AG04449 (cell line): ENCODE measurements at places on chromosomes 2 and 18.

- DNase-seq = no peak
Observed at GRCh38 chr2:28930205-28930604, 35.7 kb downstream of the WDR43 start.

DNA sequence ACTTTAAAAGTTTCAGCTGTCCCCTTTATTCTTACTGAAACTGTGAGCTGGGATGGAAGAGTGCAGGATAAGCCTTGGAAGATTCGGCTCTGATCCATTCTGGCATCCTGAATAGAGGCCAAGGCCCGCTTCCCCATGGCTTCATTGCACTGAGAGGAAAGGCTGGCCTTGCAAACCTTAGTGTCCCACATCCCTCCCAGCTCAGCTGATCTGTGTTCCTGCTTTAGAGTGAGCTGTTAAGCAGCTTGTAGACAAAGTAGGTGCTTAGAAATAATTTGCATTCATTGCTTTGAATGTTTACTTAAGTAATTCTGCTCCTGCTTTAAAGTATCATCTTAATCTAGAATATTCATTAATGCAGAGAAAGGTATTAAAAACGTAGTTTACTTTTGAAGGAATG is 169.6 kb upstream of the BOD1L2 start:
- no peak for DNase-seq

- no peak for DNase-seq
Observed at GRCh38 chr2:230583581-230583980, 129.1 kb upstream of the CAB39 start.

DNA sequence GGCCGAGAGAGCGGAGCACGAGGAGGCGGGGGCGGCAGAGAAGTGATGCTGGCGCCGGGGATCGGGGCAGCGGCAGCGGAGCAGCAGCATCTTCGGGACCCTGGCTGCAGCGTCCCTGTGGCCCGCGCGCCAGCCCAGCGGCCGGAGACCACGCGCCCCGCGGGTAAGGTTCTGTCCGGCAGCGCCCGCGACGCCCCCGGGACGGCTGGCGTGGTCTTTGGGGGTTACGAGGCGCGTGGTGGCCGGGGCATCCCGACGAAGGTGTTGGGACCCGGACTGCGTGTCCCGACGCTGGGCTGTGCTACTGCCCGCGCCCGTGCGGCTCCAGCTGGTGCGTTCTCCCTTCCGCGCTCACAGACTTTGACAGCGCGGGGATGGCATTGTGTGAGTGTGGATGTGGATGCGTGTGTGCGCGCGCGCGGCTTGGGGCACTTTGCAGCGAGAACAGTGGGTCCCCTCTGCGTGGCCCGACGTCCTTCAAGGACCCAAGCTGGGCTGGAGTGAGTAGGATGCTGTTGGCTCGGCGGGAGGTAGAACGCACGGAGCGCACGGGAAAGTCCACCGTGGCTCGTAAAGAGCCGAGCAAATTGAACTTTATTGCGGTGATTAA is 405.0 kb downstream of the XIRP2 start:
- no peak for DNase-seq

DNA sequence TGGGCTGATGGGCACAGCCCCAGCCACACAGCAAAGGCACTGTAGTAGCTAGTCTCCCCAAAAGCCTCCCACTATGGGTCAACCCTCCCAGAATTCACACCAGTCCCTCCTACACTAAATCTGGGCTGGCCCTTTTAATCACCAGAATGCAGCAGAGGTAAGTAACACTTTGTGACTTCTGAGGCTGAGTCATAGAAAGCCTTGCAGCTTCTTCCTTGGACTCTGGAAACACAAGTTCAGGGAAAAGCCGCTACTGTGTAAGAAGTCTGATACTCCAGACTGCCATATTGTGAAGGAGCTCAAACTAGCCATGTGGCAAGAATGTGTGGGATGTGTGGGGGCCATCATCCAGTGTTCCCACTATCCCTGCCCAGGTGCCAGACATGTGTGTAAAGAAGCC is 19.0 kb upstream of the SIX2 start:
- peak; percentile 7 for DNase-seq

GRCh38 chr2:237492137-237492890 is 5.3 kb downstream of the MLPH start:
- DNase-seq = no peak

DNA sequence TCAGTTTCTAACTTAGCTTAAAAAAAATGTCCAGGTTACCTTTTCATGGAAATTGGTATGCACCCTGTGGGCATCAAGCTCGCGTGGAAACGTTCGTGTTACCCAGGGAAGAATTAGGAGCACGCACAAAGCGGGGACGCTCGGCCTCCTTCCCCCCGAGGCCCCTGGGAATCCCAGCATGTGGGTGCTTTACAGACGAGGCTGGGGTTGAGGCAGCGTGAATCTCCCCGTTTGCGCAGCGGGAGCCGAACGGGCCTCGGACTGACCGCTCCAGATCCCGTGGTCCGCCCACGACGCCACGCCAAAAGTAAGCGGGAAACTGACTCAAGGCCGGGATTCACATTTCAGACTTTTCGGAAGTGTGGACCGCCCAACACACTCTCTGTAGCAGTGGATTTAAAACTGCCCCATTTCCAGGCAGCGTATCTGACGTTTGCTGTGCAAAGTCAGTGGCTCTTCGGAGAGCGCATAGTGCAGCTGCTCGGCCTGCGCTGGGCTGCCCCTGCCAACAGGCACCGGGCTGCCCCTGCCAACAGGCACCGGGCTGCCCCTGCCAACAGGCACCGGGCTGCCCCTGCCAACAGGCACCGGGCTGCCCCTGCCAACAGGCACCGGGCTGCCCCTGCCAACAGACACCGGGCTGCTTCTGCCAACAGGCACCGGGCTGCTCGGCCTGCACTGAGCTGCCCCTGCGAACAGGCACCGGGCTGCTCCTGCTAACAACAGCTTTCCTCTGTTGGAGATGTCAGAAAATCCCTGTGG is 49.7 kb downstream of the SH3YL1 start:
- no peak for DNase-seq

- DNase-seq = no peak
Observed at GRCh38 chr2:84888401-84889276, 7.8 kb upstream of the TRABD2A start.

- peak; percentile 77 for DNase-seq
Observed at GRCh38 chr2:200888704-200889625, at the start of the genes NIF3L1 and PPIL3. Gene NIF3L1 (plus strand): TSS chr2:200889371. CDS start chr2:200891944, 2,573 bp downstream. Gene PPIL3 (minus strand): TSS chr2:200889077. CDS start chr2:200887615, 1,462 bp downstream.

- DNase-seq = no peak
Observed at GRCh38 chr18:13562494-13563029, 163.8 kb downstream of the FAM210A start.

GRCh38 chr2:121682396-121683298 is 33.4 kb upstream of the CLASP1 start:
- DNase-seq = no peak

- no peak for DNase-seq
Observed at GRCh38 chr2:64626963-64627760, 26.6 kb downstream of the SERTAD2 start.

- no peak for DNase-seq
Observed at GRCh38 chr2:98505971-98506664, 61.5 kb downstream of the INPP4A start.

DNA sequence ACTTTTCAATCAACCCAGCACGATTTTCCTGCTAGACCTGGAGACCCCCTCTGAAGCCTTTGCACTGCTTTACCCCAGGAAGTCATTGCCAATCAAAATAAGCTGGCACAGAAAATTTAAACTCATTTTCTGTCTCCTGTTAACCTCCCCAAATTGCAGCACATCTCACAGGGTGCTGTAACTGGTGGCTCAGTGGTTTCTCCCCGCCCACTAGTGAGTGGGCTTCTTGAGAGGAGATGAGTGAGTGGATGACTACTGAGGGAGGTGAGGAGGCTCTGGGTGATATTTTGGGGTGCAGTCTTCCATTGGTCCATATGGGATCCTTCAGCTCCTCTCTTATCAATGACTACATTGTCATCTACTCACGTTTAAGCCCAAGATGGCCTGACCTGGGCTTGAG is 239.8 kb upstream of the HS6ST1 start:
- no peak for DNase-seq

- DNase-seq = peak; percentile 29
Observed at GRCh38 chr2:165401285-165401852, 68.1 kb upstream of the CSRNP3 start.
